ENCODE measurements at places on chromosomes 6 and 20. TPM values are rescaled to one million over a fixed set of nuclear protein-coding genes. Genes with fewer than 3 reads are reported as not detected.

The SOX18 gene
- 1.9 TPM for total RNA-seq

The OR2B6 gene
- not detected for total RNA-seq

The MDC1 gene
- total RNA-seq = 12.9 TPM

The BMP6 gene
- 14.8 TPM for total RNA-seq

The PRSS35 gene
- 0.09 TPM for total RNA-seq

The MYMX gene
- total RNA-seq = not detected

The ABHD16B gene
- not detected for total RNA-seq

The BHLHE23 gene
- not detected for total RNA-seq

The HTR1E gene
- not detected for total RNA-seq

The SEMG1 gene
- not detected for total RNA-seq

The CDH4 gene
- total RNA-seq = 10.3 TPM

The CASS4 gene
- 0.07 TPM for total RNA-seq

The OR2J3 gene
- total RNA-seq = not detected

The VARS1 gene
- total RNA-seq = 58.5 TPM

The ABHD12 gene
- total RNA-seq = 136 TPM

The NKX2-2 gene
- total RNA-seq = not detected

The SIRPB1 gene
- total RNA-seq = 0.47 TPM

The TSHZ2 gene
- total RNA-seq = not detected

The HSPA12B gene
- total RNA-seq = 0.47 TPM

The SLC17A1 gene
- total RNA-seq = not detected

The CCM2L gene
- 0.22 TPM for total RNA-seq

The KIF25 gene
- 0.23 TPM for total RNA-seq

The MATN4 gene
- total RNA-seq = 0.07 TPM

The C6orf132 gene
- 2.8 TPM for total RNA-seq

The GCNT2 gene
- 5.1 TPM for total RNA-seq

The MAP3K7 gene
- 11.3 TPM for total RNA-seq

The RNF217 gene
- 6.8 TPM for total RNA-seq

The ECT2L gene
- not detected for total RNA-seq

The NMBR gene
- not detected for total RNA-seq

The CD93 gene
- not detected for total RNA-seq

The DDAH2 gene
- 30.6 TPM for total RNA-seq

The BTN1A1 gene
- not detected for total RNA-seq

The PACRG gene
- total RNA-seq = 0.32 TPM

The SLC26A8 gene
- not detected for total RNA-seq

The SEL1L2 gene
- not detected for total RNA-seq

The RWDD2A gene
- 1.3 TPM for total RNA-seq

The HRH3 gene
- not detected for total RNA-seq

The PRDM1 gene
- total RNA-seq = 5.4 TPM

The RIPOR3 gene
- total RNA-seq = not detected

The LCA5 gene
- 0.39 TPM for total RNA-seq

The GSTA3 gene
- not detected for total RNA-seq

The EDN3 gene
- 2.7 TPM for total RNA-seq

The UNC5CL gene
- 0.46 TPM for total RNA-seq

The LY6G5C gene
- 1.8 TPM for total RNA-seq

The FGD2 gene
- total RNA-seq = not detected

The PLEKHG1 gene
- 0.71 TPM for total RNA-seq

The CDH26 gene
- 0.13 TPM for total RNA-seq

The HLA-B gene
- 25.5 TPM for total RNA-seq

The SCGN gene
- 0.20 TPM for total RNA-seq

The APOBEC2 gene
- total RNA-seq = not detected

The SLC22A16 gene
- total RNA-seq = not detected

The WFDC10B gene
- total RNA-seq = not detected

The RPRD1B gene
- 27.7 TPM for total RNA-seq

The HEY2 gene
- total RNA-seq = not detected

The ARG1 gene
- total RNA-seq = not detected

The HCRTR2 gene
- total RNA-seq = not detected

The ENPP1 gene
- total RNA-seq = 1.3 TPM
